ENCODE measurements at places on chromosomes 7 and 10.
A peak's percentile ranks its signal among the peaks of the same experiment; 100 is the strongest.

DNA sequence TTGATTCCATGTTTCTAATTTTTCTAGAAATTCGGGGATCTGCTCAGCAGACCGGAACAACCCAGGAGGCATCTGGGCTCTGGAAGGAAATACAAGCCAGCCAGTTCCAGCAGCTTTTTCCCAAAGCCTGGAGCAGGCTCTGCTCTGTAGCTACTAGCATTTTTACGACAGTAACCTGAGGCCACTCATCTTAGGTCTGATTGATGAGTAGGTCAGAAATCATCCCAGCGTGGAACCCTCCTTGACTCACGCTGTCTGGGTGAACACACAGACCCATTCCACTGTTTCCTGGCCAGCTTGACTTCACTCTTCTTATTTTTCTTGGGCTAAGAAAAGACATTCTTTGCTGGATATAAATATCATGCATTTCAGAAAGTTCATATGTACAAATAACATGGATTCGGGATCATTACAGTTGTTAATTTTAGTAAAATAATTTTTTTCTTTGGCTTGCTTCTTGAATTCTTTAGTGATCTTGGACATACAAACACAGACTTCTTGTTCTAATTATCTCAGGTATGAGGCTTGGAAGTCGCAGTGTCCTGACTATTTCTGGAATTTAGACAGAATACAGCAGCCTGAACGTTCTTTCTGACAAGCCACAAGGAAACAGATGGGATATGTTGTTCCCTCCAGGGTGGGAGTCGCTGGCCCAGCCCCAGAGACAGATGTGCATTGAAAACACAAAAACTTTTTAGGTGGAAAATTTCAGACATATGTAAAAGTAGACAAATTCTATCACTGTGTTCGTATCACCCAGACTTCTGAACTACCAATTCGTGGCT lies 54.6 kb upstream of the PITRM1 start:
- DNase-seq, result no peak

DNA sequence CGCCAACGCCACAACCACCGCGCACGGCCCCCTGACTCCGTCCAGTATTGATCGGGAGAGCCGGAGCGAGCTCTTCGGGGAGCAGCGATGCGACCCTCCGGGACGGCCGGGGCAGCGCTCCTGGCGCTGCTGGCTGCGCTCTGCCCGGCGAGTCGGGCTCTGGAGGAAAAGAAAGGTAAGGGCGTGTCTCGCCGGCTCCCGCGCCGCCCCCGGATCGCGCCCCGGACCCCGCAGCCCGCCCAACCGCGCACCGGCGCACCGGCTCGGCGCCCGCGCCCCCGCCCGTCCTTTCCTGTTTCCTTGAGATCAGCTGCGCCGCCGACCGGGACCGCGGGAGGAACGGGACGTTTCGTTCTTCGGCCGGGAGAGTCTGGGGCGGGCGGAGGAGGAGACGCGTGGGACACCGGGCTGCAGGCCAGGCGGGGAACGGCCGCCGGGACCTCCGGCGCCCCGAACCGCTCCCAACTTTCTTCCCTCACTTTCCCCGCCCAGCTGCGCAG lies 424 bp downstream of the EGFR start:
- DNase-seq, result no peak

DNA sequence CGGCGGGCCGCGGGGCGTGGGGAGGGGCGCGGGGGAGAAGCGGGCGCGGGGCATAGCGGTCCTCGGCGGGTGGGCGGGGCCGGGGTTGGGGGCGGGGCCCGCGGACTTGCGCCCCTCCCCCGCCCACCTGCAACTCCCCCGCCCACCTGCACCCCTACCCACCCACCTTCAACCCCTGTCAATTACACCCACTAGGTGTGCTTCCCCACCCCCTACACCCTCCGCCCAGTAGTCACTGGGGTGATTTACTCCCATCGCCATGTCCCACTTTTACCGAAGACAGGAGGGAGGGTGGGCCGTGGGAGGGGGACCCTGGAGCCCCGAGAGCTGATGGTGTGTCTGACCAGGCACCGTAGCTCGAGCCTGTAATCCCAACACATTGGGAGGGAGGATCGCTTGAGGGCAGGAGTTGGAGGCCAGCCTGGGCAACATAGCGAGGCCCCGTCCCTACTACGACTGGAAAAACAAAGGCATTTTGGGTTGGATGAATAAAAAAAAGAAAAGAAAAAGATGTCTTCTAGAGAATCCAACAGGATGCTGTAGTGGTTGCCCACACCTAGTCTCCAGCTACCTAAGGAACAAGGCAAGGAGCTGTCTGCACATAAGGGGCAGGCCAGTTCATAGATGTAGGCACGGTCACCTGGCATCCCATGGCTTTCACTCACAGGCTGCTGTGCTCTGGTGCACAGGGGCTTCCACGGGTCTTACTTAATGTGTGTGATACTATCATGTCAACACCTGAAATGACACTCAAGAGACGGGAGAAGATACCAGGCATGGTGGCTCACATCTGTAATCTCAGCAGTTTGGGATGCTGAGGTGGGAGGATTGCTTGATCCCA lies 761 bp downstream of the KCTD7 start:
- no peak for DNase-seq

DNA sequence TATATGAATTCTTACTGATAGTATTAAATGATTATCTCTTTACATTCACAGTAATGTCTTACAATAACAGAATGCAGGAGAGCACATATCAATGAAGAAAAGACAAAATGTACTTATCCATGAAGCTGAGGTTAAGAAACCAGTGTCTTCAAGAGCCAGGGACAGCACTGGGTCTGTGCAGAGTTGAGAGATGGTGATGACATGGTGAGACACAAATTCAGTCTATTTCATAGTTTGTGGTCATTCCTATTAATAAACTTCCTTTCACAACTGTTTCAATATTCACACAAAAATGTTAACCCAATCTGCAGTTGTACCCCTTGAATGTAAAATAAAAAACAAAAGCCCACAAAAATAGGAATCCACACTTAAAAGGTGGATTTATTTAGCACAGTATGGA lies 5.3 kb upstream of the MAGI2 start:
- no peak for DNase-seq

DNA sequence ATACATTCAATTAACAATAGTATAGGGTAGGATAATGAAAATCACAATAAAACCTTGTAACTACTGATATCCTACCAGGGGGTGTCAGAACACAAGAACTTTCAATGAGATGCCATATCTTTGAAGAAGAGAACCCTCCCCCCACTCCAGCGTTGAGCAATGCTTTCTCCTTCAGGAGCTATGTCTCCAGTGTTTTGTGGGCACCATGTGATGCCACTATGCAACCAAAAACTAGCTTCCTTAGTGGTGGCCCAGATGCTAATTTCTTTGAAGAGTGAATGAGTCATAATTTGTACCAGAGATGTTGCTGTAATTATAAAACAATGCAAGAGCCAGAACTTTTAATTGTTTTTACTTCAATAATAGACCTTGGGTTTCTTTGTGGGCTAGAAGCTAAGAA lies 76.0 kb upstream of the ADO start:
- DNase-seq, result no peak

- DNase-seq, result no peak
These were observed 976.3 kb upstream of the LRRTM3 start for GRCh38 chr10:65949526-65949925.

DNA sequence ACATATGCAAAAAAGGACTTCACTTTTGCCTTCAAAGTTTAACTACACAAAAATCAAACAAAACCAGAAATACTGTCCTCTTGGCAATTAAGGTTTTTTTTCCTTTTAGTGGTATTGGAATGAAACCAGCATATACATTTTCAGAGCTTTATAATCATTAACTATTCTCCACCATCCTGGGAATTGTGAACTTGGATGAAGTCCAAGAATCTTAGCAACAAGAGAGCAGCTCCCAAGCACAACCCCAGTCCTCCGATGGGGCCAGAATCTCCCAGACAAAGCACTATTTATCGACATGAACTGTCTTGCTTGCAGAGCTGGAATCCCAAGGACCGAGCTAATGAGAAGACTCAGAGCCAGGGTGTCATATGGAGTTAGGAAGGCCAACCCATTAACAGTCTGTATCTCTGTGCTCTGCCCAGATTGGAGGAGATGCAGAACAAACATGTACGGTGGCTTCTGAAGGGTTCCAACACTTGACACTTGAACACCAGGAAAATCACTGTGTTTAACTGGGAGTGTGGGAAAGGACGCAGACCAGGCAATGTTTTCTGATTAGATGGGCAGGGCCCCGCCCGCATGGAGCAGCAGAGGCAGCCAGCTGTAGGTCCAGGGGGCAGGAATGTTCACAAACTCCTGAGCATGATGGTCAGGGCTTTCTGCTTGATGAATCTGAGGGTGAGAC lies 35.5 kb downstream of the PPP1R3C start:
- no peak for DNase-seq

DNA sequence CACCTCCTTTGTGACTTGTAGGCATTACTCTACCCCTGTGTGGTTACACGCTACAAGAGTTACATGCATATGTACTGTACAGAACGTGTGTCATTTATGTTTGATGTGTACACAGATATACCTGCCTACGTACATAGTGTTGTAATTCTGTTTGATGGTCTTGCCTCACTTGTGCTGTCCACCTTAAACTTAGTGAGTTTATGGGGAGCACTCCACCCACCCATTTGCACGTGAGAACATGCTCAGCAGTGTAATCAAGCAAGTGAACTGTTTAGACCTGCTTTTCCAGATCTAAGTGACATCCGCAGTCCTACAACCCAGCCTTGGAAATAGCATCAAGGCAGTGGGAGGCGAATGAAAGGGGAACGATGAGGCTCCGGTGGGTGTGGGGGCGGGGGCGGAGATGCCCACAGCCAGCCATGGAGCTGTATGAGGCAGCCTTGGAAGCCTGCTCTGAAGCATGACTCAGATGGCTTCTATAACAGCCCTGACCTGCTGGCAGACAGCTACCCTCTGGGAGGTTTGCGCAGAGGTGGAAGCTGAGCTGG lies 52.1 kb downstream of the SUFU start:
- DNase-seq, result peak; percentile 24

DNA sequence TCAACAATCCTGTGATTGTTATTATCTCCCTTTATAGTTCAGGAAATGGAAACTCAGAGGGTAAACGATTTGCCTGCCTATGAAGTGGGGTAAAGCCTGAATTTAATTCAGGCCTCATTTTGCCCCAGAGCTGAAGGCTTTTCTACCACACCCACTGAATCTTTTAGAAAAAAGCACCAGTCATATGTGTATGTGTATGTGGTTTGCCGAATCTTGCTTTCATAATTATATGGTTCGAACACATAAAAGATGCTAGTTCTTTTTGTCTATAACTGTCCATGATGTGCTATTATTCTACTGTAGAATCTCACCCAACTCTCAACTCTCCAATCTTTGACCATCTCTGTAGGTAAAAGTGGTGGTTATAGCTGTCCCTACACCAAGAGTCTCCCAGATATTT lies 83.6 kb downstream of the MYOF start:
- no peak for DNase-seq

DNA sequence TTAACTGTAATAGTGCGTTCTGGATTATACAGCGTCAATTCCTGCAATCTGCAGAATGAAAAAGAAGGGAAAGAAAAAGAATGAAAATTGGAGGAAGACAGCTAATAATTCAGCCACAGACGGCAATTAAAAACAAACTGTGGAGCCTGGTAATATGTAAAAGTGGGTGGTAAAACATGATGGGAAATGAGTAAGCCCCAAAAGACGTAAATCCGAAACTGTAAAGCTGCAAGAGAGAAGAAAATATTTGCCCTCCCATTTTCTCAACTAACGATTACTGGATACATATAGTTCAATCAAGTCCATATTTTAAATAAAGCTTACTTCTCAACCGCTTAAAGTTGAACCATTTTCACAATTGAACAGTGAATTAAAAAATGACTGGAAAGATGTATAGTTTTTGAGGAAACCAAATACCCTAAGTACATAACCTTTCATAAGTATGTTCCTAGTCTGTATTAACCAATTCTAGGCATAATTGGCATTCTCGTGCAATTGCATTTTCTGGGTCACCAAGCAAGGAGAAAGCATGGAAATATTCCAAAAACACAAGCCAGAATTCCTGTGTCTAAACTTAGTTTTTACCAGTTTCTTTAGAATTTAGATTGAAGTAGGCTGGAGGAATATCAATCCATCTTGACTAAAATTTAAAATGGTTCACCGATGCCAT lies 44.8 kb downstream of the MALSU1 start:
- no peak for DNase-seq

GRCh38 chr10:54415483-54415882 lies 385.5 kb downstream of the PCDH15 start:
- DNase-seq, result no peak

DNA sequence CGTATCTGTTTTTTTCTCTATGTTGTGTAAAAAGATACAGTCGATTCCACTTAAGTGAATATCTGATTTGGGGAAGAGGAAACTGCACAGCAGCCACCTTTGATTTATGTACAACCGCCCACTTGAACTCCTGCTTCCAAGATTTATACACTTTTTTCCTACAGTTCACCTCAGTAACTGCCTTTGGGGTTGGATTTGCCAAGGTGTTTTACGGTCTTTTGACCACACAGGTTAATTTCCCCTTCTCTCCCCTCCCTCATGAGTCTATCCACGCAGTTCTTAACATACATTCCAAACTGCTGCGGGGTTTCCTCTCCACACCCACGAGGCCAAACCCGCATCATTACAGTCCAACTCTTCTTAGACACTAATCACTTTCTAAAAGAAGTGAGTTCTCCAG lies 277.0 kb downstream of the USP6NL start:
- no peak for DNase-seq

DNA sequence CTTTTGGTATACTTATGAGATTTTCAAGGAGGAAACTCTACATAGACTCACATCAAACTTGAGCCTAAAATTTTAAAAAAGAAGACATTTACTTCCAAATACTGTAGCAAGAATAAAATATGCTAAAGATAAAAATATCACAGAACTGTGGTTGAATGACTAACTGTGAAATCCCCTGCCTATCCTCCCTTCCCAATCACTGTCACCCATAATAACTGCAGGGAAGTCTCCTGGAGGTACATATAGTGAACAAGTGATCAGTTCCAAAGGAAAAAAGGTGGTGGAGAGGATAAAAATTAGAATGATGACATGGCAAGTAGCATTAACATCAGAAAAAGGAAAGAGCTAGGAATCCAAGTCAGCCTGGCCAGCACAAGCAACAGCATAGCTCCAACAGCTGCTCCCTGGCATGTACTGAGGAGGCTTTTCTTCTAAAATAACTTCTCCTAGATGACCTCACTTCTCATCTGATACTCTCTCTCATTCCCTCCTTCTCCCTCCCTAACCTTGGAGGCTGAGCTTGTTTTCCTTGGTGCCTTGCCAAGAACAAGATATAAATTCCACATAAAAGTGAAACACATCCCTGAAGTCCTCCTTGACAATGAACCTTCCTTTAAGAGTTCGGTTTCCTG lies 124.0 kb downstream of the IQUB start:
- DNase-seq, result no peak

DNA sequence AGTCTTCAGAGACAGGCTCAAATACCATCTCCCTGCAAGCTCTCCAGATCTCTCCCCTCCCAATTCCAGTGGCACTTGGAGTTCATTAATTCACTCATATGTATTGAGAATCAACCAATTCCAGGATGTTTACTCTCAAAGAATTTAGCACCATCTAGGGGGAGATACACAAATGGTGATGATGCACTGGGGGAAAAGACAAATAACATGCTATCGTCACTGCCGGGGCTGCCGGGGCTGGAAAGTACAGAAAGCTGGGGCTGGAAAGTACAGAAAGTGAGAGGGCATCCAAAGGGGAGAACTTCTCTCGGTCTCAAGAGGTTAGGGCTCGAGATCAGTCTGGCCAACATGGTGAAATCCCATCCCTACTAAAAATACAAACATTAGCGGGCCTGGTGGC lies 118.7 kb downstream of the MKX start:
- no peak for DNase-seq

Measured in omental fat pad (tissue), 4 donors.